SHP77 treated with DMSO at 0.1 percent for 48 hours (cell line): ENCODE measurements at places on chromosomes 6 and 20.

GRCh38 chr6:90068264-90068663 lies 174.0 kb downstream of the GJA10 start:
- no peak for DNase-seq

- no peak for DNase-seq
Measured at GRCh38 chr20:20820785-20821483, 108.5 kb upstream of the RALGAPA2 start.

DNA sequence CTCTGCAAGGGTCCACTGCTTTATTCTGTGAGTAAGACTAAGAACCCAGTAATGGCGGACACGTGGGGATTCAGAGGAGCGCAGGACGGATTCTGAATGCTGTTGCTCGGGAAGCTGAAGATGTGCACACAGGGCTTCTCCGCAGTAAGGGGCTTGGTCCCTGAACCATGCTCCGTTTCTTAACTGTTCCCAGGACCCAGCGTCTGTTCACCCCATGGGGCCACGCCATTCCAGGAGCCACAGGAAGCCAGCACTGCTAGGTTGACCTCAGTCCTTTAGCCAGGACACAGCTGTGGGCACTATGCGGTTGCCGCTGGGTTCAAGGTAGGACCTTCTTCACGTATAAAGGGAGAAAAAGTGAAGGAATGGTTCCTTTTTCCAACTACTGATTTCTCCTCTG lies 59.8 kb downstream of the IRF4 start:
- no peak for DNase-seq

DNA sequence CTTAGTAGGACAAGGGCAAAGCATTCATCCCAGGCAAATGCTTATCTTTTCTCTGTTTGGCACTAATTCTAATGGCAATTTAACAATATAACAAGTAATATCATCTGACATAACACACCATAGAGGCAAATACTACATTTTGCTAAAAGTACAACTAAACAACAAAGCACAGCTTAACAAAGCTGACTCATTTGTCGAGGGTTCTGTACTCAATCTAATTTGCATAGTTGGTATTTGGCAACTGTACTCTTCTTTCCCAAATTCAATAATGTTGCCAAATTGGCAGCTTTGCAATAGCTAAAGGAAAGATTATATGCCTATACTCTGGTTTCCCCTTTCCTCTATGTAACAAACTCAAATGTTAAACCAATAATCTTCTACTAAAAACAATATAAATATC lies 461.0 kb downstream of the PKHD1 start:
- no peak for DNase-seq

- no peak for DNase-seq
Measured at GRCh38 chr6:124986164-124986563, 23.9 kb downstream of the RNF217 start.

DNA sequence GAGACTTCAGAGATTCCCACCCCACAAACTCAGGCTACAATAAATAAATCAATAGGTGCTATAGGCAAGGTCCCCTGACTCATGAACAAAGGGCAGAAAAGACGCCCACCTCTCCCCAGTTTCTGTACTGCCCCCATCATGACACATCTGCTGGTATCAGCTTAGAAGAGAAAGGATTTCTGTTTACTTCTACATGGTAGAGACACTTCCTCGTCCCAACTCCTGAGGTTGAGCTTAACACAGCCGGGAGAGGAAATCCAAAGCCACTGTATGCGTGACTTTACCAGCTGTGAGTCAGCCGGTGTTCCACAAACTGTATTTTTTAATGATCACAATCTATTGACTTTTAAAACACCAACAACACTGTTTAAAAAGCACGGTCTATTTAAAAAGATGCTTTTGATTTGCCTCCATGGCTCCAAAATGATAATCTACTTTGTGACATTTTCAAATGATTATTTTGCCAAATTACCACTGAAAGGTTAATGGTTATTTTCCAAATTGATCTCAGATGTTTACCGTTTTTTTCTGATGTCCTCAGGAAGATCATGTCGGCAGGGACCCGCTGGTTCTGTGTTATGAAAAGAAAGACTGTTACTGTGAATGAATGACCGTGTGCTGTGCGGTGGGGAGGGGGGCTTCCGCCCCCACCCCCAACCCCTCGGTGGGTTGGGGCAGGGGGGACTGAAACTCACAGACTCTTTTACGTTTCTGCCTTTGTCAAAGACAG lies 72.5 kb downstream of the ATP9A start:
- DNase-seq = no peak

DNA sequence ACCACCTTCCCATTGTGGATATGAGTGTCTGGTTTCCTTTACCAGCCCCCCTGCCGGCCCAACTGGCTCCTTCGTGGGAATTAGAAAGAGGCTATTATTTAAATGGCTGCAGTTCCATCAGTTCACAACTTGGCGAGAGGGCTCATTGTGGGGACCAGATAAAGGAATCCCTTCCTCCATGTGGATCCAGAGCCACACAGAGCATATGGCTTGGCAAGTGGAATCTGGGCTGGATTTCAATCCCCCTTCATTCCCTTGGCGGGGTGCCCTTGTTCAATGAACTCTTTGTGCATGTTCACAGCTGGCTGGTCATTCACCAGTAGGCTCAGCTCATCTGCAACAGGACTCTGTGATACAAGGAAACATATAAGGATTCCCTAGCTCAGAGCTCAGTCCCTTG lies 140.6 kb downstream of the OPN5 start:
- DNase-seq = no peak

DNA sequence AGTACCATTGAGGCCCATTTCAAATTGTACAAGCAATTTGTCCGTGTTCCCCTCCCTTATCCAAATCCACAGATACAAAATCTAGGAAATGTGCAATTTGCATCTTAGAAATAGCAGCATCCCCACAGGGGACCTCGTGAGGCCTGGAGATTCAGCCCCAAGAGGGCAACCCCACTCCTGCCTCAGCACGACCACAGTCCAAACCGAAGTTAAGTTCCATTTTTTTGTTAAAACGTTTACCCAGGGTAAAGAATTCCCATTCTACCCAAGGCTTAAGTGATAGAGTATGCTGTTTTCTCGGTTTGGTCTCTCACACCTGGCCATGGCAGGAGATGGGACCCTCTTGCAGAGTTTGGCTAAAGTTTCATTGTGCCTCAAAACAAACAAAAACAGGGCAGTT lies 41.2 kb downstream of the PLCG1 start:
- DNase-seq = no peak

GRCh38 chr6:6843057-6843627 lies 254.6 kb downstream of the LY86 start:
- no peak for DNase-seq

- DNase-seq = no peak
Measured at GRCh38 chr6:149032599-149033405, 284.7 kb upstream of the TAB2 start.

DNA sequence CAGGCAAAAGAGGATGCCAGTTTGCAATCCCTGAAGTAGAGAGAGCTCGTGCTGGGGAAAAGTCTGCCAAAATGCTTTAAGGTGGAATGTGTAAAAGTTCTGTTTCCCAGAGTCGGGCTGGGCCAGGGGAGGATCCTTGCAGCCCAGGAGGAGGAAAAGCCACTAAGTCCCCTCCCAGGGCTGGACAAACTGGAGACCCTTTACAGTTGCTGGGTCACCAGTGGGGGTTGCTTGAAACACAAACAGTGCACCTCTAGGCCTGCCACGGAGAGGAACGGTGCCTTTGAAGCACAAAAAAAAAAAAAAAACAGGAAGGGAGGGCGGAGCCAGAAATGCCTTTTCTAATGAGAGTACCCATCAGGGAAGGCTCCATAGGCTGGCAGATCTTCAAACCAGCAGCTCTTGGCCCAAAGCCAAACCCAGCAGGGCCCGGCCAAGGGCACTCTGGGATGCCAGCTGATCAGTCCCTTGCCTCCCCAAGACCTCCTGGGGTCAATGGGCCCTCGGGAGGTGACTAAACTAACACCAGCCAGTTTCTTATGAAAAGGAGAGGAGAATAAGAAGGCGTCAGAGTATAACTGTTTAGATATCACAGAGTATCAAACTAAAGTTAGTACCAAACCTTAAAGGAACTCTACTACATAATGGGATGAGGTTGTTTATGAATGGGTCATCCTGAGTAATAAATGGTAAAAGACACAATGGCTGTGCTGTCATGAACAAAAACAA lies 23.7 kb downstream of the HLA-A start:
- peak; percentile 83 for DNase-seq

DNA sequence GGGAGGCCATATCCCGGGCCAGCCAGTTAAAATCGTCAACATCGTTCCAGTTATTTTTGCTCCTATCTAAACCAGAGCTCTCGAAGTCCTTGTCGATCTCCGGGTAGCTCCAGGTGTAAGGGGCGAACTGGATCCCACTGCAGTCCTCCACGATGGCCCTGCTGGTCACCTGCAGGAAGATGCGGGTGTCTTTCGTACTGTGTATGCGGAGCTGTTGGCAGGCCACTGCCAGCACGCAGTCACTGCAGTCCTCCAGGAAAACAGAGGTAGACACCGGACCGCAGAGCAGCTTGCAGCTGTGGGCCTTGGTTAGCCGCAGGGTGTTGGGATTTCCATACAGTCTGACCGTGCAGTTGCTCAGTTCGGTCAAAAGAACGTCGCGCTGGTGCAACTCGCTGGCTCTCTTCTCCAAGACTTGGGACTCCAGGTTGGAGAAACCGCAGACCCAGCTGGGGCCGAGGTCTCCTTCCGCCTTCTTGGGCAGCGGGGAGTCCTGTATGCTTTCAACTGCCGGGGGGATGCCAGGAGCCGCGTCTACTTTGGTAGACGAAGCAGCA lies 742 bp downstream of the TBCC start:
- DNase-seq = no peak

DNA sequence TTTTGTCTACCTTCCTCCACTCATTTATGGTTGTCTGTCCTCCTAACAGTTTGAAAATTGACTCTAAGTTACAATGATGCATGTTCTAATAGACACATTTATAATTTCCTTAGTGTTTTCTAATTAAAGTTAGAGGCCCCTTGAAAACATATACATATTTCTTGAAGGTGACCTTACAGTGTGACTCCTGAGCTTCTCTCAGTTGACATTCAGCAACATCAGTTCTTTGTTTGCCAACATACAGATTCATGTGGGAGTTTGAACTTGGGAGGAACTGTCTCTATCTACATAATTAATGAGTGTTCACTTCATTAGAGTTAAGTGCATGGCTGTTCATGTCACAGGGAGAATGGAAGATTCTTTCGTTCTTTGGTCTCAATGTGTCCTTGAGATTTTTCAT lies 658.2 kb downstream of the GRIK2 start:
- no peak for DNase-seq

DNA sequence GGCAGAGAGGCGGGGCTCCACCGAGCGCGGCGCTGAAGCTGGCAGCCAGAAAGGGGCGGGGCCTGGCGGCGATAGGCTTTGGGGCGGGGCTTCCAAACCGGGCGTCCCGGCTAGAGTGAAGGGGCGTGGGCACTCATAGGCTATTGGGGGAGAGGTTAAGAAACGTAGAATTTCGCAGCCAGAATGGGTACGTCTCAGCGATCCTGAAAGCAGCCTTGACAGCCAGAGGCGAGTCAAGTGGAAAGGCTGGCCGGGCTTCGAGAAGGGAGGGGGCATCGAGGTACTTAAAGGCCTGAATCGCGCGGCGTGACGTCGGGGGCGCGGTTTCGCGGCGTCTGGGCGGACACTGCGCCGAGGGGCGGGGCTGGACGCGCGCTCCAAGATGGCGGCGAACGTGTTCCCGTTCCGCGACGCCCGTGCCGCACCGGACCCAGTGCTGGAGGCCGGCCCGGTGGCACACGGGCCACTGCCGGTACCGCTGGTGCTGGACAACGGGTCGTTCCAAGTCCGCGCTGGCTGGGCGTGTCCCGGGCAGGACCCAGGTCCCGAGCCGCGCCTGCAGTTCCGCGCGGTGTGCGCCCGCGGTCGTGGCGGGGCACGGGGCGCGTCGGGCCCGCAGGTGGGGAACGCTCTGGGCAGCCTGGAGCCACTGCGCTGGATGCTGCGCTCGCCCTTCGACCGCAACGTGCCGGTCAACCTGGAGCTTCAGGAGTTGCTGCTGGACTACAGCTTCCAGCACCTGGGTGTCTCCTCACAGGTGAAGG lies at the start of gene ACTR5:
Gene ACTR5 (plus strand): TSS at position 364 of the 764 bp plus-strand sequence. CDS start 19 bp downstream, at position 383.
- peak; percentile 83 for DNase-seq

DNA sequence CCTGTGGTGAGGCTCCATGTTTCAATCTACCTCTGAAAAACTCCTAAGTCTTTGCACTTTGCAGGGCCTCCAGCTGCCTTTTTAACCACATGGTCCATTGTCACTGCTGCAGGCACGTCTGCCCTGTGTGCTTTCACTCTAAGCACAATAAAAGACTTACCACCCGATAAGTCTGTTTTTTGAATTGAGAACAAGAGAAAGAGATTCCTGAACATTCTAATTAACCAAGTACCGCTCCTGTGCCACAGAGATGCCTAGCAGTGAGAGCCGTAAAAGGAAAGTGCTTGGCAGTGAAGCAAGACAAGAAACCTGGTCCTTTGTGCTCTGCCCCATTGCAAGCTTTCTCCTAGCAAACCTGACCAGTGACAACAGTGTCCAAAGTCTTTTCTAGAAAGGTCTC lies 487.6 kb upstream of the FLRT3 start:
- DNase-seq = no peak

GRCh38 chr6:37054580-37054979 lies 49.1 kb downstream of the FGD2 start:
- no peak for DNase-seq

DNA sequence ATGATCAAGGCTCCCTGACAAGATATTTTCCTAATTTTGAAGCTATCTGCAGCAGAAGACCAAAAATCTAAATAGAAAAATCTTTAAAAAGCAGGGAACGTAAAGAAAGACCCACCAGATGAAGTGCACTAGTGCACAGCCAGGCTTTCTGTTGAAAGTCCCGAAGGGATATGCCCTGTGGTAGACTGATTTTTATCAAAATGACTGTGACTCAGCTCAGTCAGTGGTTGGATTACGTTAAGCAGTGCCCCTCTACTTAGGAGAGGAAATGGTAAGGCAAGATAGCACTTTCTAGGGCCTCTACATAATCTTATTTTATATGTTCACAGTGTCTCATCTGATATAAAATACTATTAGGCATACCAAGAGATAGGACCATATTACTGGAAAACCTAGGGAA lies 123.4 kb upstream of the RAB32 start:
- no peak for DNase-seq

- DNase-seq = no peak
Measured at GRCh38 chr20:50724851-50725723, 6.3 kb upstream of the PARD6B start.

GRCh38 chr6:132731086-132731485 lies 17.2 kb upstream of the VNN1 start:
- DNase-seq = no peak

- DNase-seq = no peak
Measured at GRCh38 chr6:121760191-121760590, 324.7 kb downstream of the GJA1 start.

GRCh38 chr20:39133201-39133600 lies 171.1 kb downstream of the DHX35 start:
- DNase-seq = no peak

DNA sequence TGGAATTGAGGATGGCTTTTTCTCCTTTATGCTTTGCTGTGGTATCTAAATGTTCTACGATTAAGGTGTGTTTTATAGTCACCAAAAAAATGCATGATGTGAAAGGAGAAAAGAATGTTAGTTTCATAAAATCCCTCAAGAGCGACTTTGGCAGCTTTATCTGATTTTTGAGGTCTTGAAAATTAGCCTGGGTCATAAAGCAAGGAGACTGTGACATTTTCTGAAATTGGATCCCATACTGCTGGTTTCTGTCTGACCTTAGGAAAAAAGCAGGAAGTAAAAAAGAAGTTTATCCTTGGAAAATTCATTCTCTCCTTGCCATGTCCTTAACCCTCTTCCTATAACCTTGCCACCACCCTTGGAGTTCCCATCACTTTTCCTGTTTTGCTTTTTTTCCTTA lies 525.3 kb downstream of the CD83 start:
- DNase-seq = no peak
